ENCODE measurements at places on chromosomes 11 and 22.

- H3K27me3 ChIP-seq, result peaks cover 15% of the 10 kb centered on the region
- peaks cover 3% of the 10 kb centered on the region for H3K36me3 ChIP-seq
- no peak for DNase-seq
- H3K4me3 ChIP-seq, result no peak overlapping the region
Observed at GRCh38 chr22:44464000-44464399, 34.0 kb downstream of the RTL6 start.

DNA sequence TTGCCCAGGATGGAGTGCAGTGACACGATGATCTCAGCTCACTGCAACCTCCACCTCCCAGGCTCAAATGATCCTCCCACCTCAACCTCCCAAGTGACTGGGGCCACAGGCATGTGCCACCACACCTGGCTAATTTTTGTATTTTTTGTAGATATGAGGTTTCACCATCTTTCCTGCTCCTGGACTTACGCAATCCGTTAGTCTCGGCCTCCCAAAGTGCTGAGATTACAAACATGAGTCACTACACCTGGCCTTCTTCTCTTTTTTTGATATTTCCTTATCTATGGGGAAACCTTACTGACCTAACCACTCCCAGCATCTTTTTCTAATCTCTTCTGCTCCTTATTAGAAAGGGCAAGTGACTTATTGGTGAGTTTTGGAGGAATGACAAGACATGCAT lies 121.7 kb upstream of the CHORDC1 start:
- no peak overlapping the region for H3K27ac ChIP-seq
- H3K4me1 ChIP-seq, result no peaks in the 10 kb centered on the region
- no peak overlapping the region for H3K4me3 ChIP-seq

DNA sequence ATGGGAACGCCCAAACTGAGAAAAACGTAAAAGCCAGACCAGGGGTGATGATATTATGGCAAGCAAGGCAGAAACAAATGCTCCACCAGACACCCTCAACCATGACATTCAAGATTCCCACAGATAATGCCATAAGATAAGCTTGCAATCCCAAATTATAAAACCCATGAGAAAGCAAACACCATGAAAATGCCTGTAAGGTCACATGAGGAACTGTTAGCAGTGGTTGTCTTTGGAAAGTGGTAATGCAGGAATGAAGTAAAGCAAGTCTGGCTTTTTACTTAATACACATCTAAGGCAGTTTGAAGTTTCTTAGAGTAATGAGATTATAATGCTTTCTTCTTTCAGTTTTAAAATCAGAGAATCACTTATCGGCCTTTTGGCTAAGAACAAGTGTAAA lies 111.0 kb downstream of the MN1 start:
- H3K4me1 ChIP-seq, result no peaks in the 10 kb centered on the region
- H3K27me3 ChIP-seq, result peaks cover 10% of the 10 kb centered on the region
- H3K4me3 ChIP-seq, result no peak overlapping the region
- no peaks in the 10 kb centered on the region for H3K36me3 ChIP-seq

DNA sequence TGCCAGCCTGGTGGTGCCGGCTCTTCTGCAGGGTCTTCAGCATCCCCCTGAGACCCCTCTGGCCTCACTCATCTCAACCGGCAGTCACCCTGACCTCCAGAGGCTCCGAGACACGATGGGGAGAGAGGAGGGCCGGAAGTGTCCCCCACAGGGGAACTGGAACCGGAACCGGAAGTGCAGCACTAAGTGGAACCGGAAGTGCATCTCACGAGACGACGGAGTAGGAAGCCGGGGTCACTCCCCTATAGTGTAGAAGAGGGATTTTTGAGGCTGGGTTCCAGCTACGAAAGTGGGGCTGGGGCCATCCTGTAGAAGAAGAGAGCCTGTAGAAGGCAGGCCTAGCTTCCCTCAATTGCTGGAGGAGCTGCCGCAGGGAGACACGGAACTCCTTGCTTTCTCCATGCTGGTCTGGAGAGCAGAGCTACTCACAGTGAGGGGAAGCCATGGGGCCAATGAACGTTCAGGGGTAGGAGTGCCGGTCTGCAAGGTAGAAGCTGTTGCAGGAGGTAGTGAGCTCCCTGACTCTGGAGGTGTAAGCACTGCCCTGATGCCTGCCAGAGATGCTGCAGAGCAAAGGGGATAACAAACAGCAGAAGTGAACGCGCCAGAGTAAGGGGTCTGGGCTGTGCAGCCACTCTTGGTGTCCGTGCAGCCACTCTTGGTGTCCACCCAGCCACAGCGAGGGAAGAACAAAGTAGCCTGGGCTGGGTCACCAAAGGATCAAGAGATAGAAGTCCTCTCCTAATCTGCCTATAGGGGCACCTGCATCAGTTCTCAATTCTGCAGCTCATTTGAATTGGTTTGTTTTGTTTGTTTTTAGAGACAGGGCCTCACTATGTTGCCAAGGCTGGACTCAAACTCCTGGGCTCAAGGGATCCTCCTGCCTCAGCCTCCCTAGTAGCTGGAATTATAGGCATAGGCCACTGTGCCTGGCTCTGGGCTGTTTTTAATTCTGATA lies 21.9 kb downstream of the SCUBE1 start:
- H3K4me1 ChIP-seq, result peaks cover 4% of the 10 kb centered on the region
- no peak overlapping the region for H3K27ac ChIP-seq
- no peaks in the 10 kb centered on the region for H3K36me3 ChIP-seq
- DNase-seq, result no peak
- no peak overlapping the region for H3K4me3 ChIP-seq

DNA sequence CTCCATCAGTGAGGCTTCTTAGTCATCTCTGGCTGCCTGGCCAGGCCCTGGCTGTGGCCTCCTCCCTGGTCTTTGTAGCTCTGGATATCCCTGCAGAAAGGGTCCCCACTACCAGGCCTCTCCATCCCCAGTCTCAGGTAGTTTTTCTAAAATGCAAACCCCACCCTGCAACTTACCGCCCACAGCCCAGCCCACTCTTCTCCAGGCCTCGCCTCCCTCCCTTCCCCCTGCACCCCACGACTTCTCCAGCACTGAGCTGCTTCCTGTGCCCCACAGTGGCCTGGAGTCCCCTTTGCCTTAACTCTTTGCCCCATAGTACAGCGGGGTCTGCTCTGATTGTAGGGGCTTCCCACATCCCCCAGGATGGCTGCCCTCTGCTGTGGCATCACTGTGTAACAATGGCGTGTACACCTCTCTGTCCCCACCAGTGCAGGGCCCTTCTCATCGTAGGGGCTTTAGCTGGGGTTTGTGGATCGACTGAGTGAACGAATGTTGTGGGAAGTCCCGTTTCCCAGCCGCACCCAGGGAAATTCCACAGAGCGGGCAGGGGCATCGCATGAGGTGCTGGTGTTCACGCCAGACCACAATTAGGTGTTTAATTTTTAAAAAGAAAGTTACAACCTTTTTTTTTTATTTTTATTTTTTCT lies 111.6 kb downstream of the BCR start:
- no peak overlapping the region for H3K4me3 ChIP-seq
- no peak for DNase-seq
- peaks cover 26% of the 10 kb centered on the region for H3K36me3 ChIP-seq
- no peak overlapping the region for H3K27ac ChIP-seq

GRCh38 chr11:101061606-101062005 lies 68.0 kb downstream of the PGR start:
- H3K27ac ChIP-seq, result no peak overlapping the region
- no peak for DNase-seq
- H3K4me3 ChIP-seq, result no peak overlapping the region
- no peaks in the 10 kb centered on the region for H3K4me1 ChIP-seq
- peaks cover 2% of the 10 kb centered on the region for H3K27me3 ChIP-seq

- peak overlapping the region; percentile 74 for H3K27ac ChIP-seq
- no peaks in the 10 kb centered on the region for H3K27me3 ChIP-seq
- no peaks in the 10 kb centered on the region for H3K36me3 ChIP-seq
- H3K4me1 ChIP-seq, result peaks cover 22% of the 10 kb centered on the region
Observed at GRCh38 chr11:128399251-128400121, 187.9 kb downstream of the ETS1 start.

GRCh38 chr11:123742031-123742723 lies 717 bp upstream of the ZNF202 start:
- peak overlapping the region; percentile 96 for H3K4me3 ChIP-seq
- H3K27ac ChIP-seq, result peak overlapping the region; percentile 93
- peaks cover 22% of the 10 kb centered on the region for H3K4me1 ChIP-seq
- H3K27me3 ChIP-seq, result peaks cover 7% of the 10 kb centered on the region
- DNase-seq, result no peak
- peaks cover 10% of the 10 kb centered on the region for H3K36me3 ChIP-seq

DNA sequence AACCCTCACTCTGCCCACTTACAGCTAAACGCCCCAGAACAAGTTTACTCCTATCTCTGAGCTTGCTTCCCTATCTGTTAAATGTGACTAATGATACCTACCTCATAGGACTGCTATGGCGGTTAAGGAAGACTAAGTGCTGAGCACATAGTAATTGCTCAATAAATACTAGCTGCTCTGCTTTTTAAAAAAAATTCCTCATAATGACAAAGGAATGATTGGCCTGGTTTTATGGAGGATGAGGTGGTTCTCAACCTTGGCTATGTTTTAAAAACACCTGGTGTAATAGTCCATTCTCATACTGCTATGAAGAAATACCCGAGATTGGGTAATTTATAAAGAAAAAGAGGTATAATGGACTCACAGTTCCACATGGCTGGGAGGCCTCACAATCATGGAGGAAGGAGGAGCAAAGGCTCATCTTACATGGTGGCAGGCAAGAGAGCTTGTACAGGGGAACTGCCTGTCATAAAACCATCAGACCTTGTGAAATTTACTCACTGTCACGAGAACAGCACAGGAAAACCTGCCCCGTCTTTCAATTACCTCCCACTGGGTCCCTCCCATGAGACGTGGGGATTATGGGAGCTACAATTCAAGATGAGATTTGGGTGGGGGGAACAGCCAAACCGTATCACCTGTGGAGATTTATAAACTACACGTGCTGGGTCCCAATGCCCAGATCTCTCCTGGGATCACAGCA lies 127.2 kb upstream of the SYT13 start:
- DNase-seq, result no peak
- H3K4me1 ChIP-seq, result no peaks in the 10 kb centered on the region
- H3K36me3 ChIP-seq, result peaks cover 1% of the 10 kb centered on the region
- no peak overlapping the region for H3K27ac ChIP-seq

DNA sequence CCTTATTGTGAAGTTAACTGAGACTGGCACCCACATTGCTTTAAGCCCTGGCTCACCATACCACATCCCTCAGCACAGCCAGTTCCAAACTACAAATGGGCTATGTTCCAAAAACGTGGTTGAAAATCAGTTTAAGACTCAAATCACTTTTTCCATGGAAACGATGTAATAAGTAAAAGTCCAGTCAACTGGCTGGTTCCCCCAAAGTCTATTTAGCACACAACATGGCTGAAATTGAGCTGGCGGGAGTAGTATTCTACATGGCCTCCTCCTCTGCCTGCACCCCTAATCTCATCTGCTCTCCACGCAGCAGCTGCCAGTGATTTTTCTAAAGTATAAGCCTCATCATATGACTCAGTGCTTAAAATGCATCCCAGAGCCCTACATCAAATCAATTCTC lies 40.9 kb upstream of the BIRC3 start:
- DNase-seq, result no peak
- H3K4me3 ChIP-seq, result no peak overlapping the region
- peaks cover 6% of the 10 kb centered on the region for H3K4me1 ChIP-seq
- H3K27ac ChIP-seq, result no peak overlapping the region

DNA sequence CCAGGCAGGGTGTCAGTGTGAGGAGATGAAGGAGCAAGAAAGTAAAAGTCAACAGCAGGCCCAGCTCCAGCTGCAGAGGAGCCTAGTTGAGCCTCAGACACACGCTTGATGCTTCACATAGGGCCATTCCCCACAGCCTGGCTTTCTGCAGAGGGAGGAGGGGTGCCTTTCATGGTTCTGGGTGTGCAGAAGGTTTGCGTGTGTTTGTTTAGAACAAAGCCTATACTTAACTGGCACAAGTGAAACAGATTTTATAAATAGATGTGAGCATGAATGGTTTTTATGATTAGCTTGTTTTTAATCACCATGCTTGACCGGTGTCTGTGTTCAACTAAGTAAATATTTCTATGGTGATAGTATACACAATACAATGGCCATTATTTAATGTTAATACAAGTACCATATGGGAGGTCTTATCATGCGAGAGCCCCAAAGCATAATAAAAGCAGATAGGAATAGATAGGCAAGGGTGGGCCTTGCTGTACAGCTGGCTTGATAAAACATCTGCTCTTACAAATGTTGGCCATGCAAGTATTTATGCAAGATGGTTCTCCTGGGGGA lies 290.2 kb downstream of the ETS1 start:
- H3K27ac ChIP-seq, result peak overlapping the region; percentile 74
- H3K36me3 ChIP-seq, result no peaks in the 10 kb centered on the region
- no peaks in the 10 kb centered on the region for H3K27me3 ChIP-seq
- H3K4me1 ChIP-seq, result peaks cover 55% of the 10 kb centered on the region
- no peak overlapping the region for H3K4me3 ChIP-seq

- H3K4me1 ChIP-seq, result peaks cover 7% of the 10 kb centered on the region
- no peak overlapping the region for H3K4me3 ChIP-seq
- DNase-seq, result no peak
- H3K36me3 ChIP-seq, result no peaks in the 10 kb centered on the region
- H3K27me3 ChIP-seq, result peaks cover 13% of the 10 kb centered on the region
Observed at GRCh38 chr11:61698173-61698948, 18.2 kb downstream of the DAGLA start.

GRCh38 chr11:35946766-35947165 lies 2.9 kb downstream of the LDLRAD3 start:
- no peaks in the 10 kb centered on the region for H3K36me3 ChIP-seq
- peaks cover 3% of the 10 kb centered on the region for H3K4me1 ChIP-seq
- peaks cover 16% of the 10 kb centered on the region for H3K27me3 ChIP-seq
- H3K27ac ChIP-seq, result no peak overlapping the region

- H3K4me3 ChIP-seq, result no peak overlapping the region
- no peak for DNase-seq
- peaks cover 26% of the 10 kb centered on the region for H3K4me1 ChIP-seq
- H3K27ac ChIP-seq, result peak overlapping the region; percentile 29
- H3K27me3 ChIP-seq, result no peaks in the 10 kb centered on the region
- H3K36me3 ChIP-seq, result peaks cover 18% of the 10 kb centered on the region
Observed at GRCh38 chr22:50208939-50209892, 8.4 kb downstream of the SELENOO start.

DNA sequence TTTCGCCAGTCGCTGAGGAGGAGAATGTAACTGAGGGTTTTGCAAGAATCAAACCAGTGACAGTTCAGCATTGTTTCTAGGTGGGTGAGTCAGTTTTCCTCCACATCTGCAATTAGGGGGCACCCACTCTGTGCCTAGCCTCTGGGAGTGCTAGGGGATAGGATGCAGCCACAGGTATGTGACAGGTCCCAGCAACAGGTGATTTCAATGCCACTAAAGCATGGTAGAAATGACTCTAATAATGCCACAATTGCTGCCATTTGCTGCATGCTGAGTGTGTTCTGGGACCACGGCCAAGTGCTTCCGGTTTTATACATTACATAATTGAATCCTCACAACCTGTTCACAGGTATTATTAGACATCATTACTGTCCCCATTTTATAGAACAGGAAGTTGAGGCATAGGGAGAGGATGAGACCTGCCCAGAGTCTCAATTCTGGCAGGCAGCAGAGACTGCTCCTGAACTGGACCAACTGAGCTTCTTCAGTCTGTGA lies 556 bp downstream of the CRYBB2 start:
- H3K4me3 ChIP-seq, result no peak overlapping the region
- H3K4me1 ChIP-seq, result no peaks in the 10 kb centered on the region
- no peak for DNase-seq

All from memory B cell (primary cell).